ENCODE measurements at places on chromosomes 12 and 14.

- no peak for DNase-seq
Observed at GRCh38 chr12:105775343-105775742, 363.4 kb downstream of the NUAK1 start.

DNA sequence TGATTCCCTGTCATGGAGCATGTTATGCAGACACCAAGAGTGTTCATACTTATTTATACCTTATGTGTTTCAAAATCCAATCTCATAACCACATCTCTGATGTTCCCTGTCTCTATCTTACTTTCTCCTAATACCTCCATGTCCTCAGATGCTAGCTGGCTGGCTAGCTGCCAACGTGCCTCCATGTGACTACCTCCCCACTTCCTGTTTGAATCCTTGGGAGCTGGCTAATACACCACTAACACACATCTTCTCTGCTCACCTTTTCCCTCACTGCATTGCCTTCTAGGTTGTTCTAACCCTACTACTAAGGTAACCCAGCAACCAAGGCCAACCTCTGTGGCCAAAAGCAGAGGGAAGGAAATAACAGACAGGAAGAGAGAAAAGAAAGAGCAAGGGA lies 27.3 kb downstream of the TTC5 start:
- DNase-seq, result no peak

- DNase-seq, result no peak
Observed at GRCh38 chr12:51753980-51754675, 94.4 kb downstream of the FIGNL2 start.

DNA sequence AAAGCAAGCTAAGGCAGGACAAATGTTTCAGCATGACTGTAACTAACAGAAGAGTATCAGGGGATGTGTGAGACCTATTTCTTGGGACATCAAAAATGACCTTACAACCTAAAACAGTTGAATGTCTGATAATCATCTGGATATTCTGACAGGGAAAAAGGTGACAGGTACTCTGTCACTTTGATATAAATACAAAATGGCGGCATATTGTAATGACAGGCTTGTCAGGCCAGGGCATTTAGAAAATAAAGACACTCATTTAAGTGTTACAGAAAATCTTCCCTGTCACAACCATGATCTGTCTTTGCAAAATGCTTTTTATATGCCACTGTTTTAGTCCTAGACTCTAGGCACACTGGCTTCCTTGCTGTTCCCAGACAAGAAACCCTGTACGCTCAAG lies 1033.3 kb upstream of the FLRT2 start:
- DNase-seq, result no peak

- no peak for DNase-seq
Observed at GRCh38 chr12:112826011-112826410, 34.5 kb downstream of the RPH3A start.

DNA sequence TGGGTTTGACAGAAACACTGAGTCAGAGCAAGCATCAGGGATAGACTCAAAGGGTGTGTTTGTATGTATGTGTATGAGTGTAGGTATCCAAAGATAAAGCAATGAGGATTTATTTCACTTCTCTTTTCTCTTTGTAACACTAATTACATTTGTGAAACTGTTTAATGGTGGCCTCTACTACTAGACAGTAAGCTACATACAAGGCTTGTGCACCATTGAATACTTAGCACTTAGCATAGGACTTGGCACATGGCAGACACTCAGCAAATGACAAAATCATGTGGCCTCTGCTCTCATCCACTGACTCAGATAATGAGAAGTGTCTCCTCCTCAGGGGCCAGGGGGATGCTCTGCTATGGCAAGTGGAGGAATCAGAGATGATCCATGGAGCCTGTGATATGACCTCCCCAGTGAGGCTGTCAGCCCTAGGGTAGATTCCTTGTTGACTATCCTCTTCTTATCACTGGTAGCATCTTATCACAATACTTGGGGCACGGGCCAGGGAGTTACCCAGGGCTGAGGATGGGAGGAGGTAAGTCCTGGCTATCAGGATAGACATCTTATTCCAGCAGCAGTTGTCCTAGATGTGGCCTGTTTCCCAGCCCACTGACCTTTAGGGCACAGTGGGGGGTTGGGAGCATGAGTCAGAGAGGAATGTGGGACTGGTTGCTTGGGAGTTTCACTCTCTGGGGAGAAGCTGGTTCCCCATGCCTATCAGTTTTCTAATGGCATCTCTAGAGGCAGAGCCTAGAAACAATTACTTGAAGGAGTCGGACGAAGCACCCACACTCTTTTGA lies 71.2 kb upstream of the HOXC13 start:
- no peak for DNase-seq
